GM23338 (cell line): ENCODE measurements at places on chromosomes 16 and 17.

GRCh38 chr16:22126037-22126558 is 33.8 kb downstream of the VWA3A start:
- no peak for DNase-seq

DNA sequence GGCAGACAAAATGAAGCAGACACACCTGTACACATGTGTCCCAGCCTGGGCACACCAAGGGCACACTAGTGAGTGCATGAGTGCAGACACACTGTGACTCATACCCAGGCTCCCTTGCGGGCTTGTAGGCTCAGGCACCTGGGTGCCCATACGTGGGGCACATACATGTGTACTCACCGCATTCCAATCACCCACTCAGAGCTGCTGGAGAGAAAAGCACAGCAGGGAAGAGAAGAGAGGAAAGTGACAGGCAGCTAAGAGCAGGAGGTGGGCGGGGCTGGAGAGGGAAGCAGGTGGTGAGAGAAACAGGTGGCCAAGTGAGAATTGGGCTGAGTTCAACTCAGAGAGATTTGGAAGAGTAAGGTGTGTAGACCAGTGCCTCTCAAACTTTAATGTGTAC is 54.0 kb downstream of the TMEM132E start:
- peak; percentile 75 for DNase-seq

DNA sequence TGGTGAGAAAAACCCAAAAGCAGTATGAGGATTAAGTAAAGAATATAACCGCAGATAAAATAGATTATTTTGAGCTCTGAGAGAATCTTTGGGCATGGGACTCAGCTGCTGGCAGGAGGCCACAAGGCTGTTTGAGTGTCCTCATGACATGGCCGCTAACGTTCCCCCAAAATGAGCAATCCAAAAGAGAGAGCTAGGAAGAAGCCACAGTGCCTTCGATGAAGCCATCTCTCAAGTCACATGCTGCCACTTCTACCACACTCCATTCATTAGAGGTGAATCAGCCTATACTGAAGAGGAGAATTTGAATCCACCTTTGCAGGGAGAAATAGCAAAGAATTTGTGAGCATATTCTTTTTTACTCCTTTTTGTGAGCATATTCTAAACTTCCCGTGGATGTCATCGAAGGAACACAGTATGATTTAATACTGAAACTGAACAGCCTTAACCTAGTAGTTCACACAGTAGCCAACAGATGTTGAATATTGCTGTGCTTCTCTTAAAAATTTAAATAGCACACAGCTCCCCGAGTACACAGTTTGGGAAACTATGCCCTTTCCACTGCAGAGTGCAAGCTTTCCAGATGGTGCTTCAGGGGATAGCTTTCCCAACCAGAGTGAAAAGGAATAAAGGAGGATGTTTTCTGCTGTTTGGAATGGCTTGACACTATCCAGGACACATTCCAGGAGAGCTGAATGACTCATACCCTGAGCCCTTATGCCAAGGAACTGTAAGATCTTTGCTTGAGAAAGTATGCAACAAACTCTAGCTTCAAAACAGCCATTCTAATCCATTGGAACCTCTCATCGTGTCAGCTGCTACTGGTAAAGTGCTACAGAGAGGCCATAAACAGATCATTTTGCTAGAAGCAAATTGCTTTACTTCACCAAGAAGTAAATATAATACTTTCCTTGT is 33.9 kb downstream of the ANKFY1 start:
- peak; percentile 35 for DNase-seq

- no peak for DNase-seq
These were observed 42.2 kb downstream of the HOXB1 start for GRCh38 chr17:48488548-48489106.

- no peak for DNase-seq
These were observed 26.1 kb upstream of the DHRS7B start for GRCh38 chr17:21100636-21101035.

GRCh38 chr16:839643-840408 is 39.3 kb upstream of the GNG13 start:
- DNase-seq = no peak

DNA sequence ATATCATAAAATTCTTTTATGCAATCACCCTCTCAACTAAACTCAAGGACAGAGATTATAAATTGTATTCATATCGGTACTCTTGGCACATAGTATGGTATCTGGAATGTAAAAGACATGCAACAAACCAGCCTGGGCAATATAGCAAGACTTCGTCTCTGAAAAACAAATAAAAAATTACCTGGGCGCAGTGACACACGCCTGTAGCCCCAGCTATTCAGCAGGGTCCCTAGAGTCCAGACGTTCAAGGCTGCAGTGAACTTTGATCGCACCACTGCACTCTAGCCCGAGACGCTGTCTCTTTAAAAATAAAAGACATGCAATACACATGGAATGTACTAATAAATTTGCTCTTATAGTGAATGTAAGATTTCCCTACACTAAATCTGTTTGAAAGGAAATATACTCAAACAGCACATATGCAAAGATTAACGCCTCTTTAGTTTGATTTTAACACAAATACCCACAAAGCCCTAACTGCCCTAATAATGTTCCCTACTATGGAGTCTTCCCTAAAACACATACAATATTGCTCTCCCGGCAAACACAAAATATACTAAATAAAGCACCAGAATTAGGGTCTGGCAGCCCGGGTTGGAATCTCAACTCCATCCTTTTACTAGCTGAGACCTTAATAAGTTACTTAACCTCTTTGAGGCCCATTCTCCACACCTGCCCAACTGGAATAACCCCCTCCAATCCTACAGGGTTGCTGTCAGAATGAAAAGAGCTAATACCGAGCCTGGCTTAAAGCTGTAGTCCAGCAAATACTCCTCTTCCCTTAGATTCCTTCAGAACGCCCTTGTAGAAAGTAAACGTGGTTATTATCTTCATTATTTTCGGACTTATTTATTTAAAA is 1.2 kb downstream of the ABCA5 start:
- peak; percentile 15 for DNase-seq

- DNase-seq = no peak
These were observed 17.2 kb downstream of the RSL1D1 start for GRCh38 chr16:11833951-11834695.

- no peak for DNase-seq
These were observed 40.1 kb downstream of the PRMT7 start for GRCh38 chr16:68350813-68351350.

- no peak for DNase-seq
These were observed 4.0 kb downstream of the SLC25A10 start for GRCh38 chr17:81715872-81716673.

GRCh38 chr16:17320009-17320408 is 150.8 kb downstream of the XYLT1 start:
- DNase-seq = no peak

DNA sequence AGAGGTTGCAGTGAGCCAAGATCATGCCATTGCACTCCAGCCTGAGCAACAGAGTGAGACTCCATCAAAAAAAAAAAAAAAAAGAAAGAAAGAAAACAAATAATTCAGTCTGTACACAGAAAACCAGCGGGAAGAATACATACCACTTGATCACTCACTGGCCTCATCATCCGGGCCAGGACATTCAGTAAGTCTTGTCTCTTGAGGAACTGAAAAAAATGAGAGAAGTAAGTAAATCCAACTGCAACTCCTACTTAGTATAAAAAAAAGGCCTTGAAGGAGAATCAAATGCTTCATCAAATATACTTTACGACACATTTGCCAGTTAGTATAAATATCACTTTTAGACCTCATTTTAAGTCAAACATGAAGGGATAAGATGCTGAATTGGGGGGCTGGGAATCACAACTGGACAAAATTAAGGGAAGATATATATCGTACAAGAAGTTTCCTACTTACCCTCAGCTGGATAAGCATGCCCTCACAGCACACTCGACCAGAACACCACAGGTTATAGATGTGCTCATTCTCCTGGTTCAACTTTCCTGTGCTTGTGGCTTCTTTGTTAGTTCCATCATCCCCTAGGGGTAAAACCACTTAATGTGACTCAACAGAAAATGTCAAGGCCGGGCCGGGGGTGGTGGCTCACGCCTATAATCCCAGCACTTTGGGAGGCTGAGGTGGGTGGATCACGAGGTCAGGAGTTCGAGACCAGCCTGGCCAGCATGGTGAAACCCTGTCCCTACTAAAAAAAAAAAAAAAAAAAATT is 12.4 kb downstream of the CCDC47 start:
- DNase-seq = no peak

DNA sequence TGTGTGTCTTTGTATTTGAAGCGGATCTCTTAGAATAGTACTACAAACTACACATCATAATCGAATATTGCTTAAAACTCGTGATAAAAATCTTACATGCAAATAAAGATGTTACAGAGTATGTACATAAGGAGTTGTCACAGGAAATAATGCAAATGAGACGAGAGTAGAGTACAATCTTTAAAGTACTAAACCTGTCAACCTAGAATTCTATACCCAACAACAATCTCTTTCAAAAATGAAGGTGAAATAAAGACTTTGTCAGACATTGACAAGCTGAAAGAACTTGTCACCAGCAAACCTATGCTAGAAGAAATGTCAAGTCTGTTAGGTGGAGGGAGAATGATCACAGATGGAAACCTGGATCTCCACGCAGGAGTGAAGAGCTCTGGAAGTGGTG is 83.7 kb upstream of the GNG13 start:
- DNase-seq = no peak

GRCh38 chr16:68750193-68750695 is 13.2 kb downstream of the CDH1 start:
- DNase-seq = no peak

DNA sequence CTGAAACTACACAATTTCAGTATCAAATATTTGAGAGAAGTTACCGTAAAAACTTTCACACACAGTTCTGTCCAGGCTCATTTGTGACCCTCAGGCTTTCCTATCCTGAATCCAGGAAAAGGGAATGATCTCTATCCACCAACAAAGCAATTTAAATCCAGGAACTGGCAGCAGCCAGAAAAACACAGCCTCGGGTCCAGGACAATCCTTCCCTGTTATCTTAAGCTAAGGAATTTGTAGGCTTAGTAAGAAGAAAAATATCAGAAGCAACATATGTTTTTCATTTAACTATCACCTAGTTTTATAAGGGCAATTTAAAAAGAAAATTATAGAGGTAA is 47.1 kb downstream of the TEX2 start:
- no peak for DNase-seq

- peak; percentile 75 for DNase-seq
These were observed at the start of gene P2RX5 for GRCh38 chr17:3695723-3696411. TSS of gene P2RX5 (minus strand) at chr17:3696155. CDS start at chr17:3696005, 150 bp downstream.

DNA sequence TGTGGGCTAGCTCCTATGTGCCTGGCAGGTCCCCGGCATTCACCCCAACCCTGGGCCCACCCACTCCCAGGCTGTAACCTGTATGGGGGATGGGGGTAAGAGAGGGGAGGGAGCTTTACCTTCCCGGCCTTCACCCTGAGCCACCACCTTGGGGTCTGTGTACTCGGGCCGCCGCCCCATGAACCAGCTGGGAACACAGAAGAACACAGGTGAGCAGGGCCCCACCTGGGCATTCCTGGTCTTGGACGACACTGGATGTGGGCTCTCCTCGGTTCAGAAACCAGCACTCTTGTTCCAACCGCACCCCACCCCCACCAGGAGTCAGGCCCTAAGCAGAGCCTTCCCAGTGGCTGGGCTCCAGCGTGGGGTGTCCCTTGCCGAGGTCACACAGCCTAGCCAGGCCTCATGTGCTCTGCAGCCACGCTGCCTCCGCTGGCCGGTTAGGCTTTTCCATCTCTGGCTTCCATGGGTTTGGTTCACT is 18.8 kb downstream of the B9D1 start:
- DNase-seq = peak; percentile 44

- peak; percentile 54 for DNase-seq
These were observed 13.5 kb downstream of the SCO1 start for GRCh38 chr17:10683853-10684252.

DNA sequence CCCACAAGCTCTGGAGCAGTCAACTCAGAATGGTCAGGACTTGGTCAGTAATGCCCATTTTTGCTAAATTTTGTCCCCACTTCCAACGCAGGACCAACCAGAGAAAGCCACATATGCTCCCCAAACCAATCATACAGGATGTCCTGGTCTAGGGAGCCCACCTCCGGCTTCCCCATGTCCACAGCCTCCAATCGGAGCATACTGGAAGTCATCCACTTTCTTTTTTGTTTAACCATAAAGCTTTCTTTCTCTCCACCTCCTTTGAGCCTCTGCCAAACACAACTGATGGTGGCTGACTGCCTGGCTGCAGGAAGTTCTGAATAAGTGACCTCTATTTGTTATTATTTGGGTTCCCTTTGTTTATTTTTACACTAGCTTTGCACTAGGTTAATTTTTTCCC is 549.1 kb downstream of the WWOX start:
- no peak for DNase-seq

GRCh38 chr17:67121316-67121891 is 77.0 kb downstream of the CACNG1 start:
- DNase-seq = no peak

DNA sequence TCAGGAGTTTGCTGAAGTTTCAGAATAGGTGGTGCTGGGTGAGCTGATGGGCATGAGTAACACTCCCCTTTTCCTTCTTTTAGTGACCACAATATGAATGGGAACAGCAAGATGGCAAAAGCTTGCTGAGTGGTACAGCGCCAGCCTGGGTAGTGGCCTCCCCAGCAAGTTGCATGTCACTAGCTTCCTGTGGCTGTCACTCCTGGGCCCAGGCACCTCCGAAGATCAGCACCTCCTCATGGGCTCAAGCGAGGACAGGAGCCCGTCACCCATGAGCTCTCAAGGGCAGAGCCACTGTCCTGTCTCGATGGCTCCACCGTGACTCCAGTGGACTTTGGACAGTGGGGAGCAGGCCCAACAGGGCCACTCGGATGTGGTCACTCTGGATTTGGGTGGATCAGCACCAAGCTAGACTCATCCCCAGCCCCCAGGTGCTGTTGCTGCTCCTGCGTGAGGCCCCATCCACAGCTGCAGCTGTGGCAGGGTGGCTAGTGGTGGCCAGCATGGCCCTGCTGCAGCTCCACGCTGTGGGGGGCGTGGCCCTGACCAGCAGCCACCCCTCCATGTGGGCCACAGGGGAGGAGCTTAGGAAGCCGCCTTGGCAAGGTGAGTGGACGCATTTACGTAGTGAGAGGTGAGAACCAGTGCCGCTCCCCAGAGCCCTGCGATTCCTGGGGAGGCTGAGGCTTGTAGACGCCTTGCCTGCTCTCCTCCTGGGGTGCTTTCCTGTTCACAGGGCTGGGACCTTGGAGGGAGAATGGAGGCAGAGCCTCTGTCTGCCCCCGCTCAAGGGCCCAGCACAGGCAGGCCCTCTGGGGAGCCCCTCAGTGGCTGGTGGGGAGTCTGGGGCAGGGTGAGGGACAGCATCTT is 13.6 kb upstream of the DNASE1 start:
- DNase-seq = no peak

DNA sequence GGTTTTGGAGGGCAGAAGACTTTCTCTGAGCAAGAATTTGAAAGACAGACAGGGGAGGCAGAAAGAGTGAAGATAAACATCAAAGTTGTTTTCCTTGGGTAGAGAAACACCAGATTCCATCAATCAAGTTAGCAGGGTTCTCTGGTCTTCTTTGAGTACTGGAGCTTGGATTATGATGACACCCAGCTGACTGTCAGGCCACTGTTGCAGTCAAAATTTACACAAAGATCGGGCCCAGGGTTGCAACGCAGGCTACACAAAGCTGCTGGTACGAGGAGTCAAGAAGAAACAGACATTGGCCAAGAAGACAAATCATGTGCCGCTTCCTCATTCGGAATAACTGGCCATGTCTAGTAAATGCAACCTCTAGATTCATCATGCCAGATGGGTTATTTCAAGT is 396.2 kb upstream of the XYLT1 start:
- no peak for DNase-seq
